ENCODE measurements at places on chromosomes 6 and 20.

DNA sequence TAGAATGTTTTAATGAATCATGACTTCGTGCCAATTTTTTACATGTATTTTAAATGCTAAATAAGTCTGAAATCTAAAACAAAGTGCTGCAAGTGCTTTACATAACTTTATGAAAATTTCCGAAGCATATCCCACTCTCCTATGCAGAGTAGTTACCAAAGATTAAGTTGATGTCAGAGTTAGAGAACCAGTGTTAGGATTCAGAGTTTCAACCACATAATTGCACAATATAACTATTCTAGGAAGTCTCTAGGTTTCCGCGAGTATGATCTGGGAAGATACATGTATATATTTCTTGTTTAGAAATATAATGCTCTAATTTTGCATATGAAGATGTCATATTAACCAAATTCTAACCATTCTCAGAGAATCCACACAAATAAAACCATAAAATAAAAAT lies 74.8 kb downstream of the ASCC3 start:
- DNase-seq, result no peak

GRCh38 chr20:35849706-35850105 lies 77.9 kb downstream of the PHF20 start:
- no peak for DNase-seq

DNA sequence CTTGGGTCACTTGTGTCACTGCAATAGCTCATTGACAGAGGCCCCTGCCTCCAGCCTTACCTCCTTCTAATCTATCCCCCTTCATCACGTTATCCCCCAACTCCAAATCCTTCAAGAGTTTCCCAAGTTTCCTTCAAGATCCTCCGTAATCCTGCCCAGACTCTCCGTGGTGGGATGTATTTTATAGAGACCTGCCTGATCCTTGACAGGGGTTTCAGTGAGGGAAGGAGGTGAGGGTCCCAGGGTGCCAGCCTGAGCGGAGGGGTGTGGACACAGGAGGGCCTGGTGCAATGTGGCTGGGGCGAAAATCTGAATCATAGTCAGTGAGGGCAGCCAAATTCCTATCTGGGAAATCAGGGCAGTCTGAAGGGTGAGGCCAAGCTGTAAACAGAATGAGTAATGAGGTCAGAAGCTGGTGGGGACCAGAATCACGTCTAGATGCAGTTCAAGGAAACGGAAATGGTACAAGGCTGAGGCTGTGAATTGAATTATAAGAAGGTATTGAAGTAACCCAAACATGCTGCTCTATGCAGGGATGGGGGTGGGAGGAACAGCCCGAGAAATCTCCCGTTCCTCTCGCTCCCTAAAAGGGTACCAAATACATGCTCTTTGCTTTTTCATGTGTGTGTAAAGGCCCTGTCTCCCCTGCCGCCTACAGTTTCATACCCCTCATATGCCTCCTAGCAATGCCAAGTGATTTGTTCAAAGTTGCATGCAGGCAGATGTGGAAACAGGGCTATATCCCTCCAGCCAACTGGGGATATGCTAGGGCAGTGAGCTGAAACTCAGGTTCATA lies 35.4 kb upstream of the PIM1 start:
- DNase-seq, result no peak

DNA sequence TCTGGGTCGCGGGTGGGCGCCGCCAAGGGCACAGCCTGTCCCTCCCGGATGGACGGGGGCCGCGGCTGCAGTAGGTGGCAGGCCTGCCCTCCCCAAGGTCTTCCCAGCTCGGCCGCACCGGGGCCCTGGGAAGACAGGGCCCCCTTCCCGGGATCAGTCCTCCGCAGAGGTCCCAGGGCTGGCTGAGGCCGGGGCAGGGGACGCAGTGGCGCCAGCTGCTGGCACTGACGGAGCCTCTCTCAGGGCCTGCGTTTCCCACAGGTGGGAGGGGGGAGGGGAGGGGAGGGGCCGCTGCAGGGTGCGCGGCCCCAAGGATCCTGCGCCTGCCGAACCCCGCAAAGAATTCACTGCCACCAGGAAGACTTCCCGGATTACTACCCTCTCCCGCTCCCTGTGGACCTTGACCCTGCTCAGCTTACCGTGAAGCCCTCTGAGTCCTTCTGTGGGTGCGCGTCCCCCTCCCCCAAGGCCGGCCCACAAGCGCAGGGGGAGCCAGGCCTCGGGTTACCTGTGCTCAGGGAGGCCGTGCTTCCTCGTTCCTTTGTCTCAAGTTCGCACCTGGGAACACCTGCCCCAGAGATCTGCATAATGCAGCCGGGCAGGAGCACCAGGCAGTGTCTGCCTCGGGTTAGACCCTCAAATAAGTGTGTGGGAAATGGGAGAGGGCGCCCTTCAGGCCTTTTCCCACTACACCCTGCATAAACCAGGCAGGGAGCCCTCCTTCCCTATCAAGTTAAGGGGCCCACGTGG lies 5.1 kb downstream of the LZTS3 start:
- no peak for DNase-seq

DNA sequence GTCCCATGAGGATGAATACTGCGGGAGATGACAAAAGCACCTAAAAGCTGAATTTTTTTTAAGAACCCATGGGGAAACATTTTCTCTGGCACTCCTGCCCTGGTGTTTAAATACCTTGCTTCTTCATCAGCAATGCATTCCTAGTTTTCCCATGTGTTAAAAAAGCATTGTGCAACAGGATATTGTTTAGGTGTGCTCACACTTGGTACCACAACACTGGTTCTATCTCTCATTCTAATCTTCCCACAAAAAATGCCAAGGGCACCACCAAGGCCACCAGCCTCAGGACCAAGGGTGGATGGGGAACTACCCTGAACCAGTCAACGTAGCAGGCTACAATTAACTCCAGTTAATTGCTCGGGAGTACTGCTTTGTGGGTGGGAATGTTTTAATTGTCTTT lies 50.9 kb downstream of the ALDH5A1 start:
- no peak for DNase-seq

DNA sequence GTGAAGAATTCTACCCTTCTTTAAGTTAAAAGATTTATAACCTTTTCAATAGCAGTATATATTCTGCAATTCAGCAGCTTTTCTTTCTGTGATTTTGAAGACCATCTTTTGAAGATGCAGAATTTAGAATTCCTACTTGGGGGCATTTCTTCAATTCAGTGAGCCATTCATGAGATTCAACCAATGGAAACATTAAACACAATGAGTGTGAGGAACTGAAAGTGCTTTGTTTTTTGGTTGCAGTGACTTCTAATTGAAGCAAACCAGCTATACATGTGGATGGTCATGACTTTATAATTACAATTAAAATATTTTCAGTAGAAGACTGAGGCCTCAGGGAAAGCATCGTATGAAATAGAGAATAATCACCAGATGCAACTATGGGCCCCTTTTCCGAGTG lies 108.3 kb downstream of the CARMIL1 start:
- DNase-seq, result no peak

DNA sequence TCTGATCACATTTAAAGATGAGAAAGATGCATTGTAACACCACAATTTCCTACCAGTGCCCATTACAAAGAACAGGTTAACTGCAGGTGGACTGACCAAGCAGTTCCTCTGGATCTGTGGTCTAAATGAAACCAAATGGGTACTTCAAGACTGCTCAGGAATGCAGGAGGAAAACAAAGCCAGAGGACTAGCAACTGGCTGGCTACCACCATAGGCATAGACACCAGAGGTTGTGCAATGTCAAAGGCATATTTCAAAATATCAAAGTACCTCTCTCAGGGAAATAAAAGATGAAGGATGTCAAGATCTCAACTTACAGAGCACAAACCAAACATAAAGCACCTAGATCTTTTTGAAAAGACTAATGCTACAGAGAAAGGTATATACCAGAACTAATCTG lies 65.5 kb downstream of the GMDS start:
- no peak for DNase-seq

DNA sequence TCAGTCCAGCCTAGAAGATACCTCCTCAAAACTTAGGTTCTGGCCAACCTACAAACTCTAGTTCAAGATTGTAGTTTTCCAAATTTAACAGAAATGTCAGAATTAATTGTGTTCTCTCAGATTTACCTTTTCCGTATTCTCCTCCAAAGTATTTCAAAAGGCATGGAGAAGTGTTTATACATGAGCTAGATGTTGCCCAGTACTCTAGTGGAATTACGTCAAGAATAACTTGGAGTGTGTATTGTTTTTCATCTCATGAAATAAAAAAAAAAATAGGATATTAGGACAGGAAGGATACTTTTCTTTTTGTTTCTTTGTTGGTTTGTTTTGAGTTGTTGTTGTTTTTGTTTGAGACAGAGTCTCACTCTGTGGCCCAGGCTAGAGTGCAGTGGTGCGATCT lies 32.3 kb upstream of the MARCKS start:
- DNase-seq, result no peak

GRCh38 chr20:23782366-23782983 lies 31.7 kb upstream of the CST1 start:
- DNase-seq, result no peak

DNA sequence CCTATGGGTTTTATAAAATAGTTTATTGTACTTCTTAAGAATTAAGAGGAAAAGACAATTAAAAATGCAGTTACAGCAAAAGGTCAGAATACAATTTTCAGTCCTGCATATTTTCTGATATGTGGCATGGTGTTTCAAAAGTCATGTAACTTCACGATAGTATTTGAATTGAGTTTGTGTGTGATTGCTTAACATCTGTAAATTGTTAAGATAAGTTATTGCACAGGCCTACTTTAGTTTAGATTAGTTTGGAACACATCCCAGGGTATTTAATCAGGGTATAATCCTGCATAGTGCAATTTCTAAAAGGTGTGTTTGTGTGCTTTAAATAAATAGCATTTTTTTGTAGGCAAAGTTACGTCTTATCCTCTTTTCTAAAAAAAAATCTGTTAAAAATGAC lies 289.6 kb downstream of the RIMS1 start:
- no peak for DNase-seq

DNA sequence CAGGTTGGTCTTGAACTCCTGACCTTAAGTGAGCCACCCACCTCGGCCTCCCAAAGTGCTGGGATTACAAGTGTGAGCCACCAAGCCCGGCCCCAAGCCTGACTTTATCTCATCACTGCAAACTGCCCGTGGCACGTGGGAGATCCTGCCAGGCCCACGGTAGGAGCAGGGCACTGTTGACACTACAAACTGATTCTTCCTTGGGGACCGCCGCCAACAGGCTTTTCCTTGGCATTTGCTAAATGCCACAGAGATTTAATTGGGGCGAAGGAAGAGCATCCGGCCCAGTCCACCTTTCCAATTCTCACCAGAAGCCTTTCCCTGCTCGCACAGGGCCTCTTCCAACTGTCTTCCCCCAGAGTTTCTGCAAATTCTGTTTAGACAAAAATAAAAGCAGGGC lies 11.0 kb downstream of the ATP9A start:
- no peak for DNase-seq

DNA sequence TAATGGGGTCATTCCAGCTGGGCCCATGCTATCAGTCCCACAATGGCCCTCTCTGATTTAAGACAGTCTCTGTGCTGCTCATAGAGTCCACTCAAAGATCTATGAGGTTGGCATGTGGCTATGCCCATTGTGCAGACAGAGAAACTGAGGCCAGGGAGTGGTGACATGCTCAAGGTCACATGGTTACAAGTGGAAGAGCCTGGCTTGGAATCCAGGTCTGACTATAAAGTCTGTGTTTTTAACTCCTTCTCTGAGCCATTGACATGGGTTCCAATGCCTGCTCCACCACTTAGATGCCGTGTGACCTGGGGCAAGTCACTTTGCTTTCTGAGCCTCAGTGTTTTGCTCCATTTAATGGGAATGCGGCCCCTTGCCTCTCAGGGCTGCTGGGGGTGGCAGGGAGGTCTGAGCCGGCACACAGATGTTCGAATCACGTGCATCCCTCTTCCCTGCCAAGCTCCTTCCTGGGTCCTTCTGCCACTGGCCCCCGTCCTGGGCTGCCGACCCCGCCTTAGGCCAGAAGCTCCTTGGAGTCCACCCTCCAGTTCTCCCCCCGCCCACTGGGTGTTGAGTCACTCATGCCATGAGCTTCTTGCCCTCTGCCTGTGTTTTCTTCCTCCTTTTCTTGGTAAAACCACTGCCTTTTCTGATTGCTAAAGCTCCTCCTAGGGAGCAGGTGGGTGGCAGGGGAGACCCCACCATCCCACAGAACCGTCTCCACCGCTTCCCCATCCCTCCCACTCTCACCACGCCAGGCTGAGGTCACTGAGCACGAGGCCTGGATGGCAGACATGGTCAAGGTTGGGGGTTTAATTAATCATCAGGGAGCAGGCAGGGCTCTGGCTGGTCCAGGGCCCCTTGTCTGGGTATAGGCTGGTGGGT lies 35.7 kb downstream of the CEBPB start:
- DNase-seq, result no peak

DNA sequence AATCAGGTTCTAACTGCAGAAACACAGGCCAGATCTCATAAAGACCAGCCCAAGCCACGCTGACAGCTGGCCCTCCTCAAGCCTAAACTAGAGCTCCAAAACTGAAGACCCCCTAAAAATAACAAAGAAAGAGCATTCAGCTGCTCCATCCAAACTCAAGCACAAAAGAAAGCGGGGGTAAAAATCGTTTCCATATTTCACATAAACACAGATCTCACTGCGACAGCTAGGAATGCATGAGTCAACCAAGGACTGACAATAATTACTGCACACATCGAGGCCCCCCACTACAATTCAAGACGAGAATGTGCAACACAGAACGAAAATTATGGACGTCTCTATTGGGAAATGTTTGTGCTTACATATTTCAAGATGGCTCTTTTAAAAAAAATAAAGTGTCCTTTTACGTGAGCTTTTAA lies 31.1 kb downstream of the CNKSR3 start:
- no peak for DNase-seq

GRCh38 chr6:142481466-142481865 lies 179.7 kb downstream of the ADGRG6 start:
- DNase-seq, result no peak

DNA sequence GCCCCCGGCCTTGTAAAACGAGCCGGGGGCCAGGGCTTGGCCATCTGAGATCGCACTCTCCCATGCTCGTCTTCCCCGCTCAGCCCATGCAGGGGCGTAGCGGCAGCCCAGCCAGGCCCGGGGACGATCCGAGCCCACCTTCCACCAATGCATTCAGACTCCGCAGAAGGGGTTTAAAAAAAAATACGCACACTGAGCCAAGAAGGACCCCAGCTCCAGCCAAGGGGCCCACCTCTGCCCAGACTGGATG lies 320 bp downstream of the GSTA4 start:
- no peak for DNase-seq

DNA sequence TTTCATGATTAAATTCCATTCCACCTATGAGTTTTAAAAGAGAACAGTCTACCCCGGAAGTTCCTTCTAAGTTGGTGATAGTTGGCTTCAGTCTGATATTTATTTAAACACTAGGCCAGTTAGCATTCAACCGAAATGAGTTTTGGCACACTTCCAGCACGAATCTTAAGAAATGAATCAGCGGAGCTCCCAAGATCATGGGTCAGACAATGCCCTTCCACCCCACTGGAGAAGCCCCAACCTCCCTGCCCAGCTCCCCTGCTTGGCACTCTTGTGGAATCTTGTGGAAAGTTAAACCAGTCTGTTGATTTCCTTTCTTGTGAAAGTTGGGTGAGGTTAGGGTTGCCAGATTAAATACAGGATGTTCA lies 64.3 kb downstream of the MKKS start:
- no peak for DNase-seq

GRCh38 chr20:48052475-48052835 lies 267.2 kb upstream of the SULF2 start:
- no peak for DNase-seq
